ENCODE measurements at places on chromosomes 2 and 18.

DNA sequence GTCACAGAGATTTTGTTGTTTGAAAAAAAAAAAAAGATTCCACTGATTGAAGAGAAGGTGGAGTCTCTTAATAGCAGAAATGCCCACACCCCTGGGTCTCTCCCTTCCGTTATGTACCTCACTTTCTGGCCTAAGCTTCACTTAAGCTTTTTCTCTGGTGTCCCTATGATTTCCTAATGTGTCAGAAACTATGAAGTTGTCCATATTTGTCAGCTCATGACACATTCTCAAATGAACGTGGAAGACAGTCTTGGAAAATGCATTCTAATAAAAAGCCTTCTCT is 5.4 kb upstream of the MALL start:
- no peaks in the 10 kb centered on the region for H3K4me1 ChIP-seq
- H3K4me3 ChIP-seq = no peak overlapping the region
- no peak for DNase-seq
- no peak overlapping the region for H3K27ac ChIP-seq
- no peaks in the 10 kb centered on the region for H3K36me3 ChIP-seq

GRCh38 chr2:30655660-30656059 is 151.6 kb downstream of the CAPN13 start:
- H3K4me3 ChIP-seq = no peak overlapping the region
- no peaks in the 10 kb centered on the region for H3K4me1 ChIP-seq
- no peak overlapping the region for H3K27ac ChIP-seq
- no peak for DNase-seq
- no peaks in the 10 kb centered on the region for H3K36me3 ChIP-seq

DNA sequence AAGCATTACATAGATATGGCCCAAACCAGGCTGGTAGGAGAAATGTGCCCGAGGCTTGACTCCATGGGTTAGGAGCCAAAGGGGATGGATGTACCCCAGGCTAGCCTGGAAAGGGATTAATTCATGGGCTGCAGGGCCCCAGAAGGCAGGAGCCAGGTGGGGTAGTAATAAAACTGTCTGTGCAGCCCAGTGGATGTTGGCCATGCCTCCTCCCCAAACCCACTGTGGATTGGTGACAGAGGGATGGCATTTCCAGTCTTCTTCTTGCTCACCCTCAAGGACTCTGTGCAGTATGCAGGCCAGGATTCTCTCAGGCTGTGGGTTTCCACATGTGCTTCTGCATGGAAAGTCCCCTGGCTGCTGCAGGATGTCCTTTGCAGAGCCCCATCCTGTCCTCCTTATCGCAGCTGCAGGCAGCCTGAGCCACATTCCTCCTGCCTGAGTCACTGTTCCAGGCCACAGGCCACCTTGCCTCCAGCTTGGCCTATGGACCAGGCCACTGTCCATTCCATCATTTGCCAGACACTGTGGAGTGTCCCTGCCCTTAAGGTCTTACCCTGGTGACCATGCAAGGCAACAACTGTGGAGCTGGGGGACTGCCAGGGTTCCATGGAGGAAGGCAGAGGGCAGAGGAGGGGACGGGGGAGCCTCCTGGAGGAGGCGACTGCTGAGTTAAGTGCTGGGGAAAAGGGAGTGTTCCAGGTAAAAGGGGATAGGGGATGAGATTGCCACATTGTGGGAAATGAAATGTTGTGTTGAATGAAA is 38.9 kb downstream of the INO80C start:
- no peak overlapping the region for H3K4me3 ChIP-seq

DNA sequence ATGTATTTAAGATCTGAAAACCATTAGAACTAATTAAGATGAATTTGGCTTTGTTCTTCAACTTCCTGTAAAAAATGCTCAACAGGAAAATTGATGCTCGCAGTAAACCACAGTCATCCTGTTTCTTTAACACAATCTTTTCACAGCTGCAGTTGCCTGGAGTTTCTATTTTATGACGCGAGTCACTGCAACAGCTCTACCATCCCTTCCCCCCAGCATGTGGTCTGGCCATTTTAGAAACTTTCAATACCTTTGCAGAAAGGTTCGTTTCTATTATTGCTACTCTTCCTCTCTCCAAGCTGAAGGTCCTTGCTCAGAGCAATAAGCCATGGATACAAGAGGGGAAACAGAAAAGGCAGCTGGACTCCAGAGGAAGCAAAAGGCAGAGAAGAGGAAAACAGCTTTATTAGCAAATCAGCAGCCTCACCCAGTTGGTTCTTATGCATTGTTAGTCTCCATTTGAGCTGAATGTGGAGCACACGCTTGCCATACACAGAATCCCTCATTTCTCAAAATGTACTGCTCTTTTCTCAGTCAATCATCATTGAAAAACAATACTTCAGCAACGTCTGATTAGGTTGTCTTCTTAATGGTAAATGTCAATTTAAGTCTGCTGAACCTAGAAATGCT is 3.9 kb downstream of the WIPF1 start:
- DNase-seq = peak; percentile 77
- peaks cover 4% of the 10 kb centered on the region for H3K36me3 ChIP-seq
- peak overlapping the region; percentile 89 for H3K27ac ChIP-seq

DNA sequence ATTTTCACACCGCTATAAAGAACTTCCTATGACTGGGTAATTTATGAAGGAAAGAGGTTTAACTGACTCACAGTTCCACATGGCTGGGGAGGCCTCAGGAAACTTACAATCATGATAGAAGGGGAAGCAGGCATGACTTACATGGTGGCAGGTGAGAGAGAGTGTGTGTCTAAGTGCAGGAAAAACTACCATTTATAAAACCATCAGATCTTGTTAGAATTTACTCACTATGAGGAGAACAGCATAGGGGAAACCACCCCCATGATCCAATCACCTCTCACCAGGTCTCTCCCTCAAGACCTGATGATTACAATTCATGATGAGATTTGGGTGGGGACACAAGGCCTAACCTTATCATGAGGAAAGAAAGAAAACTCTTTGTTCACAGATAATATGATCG is 174.6 kb downstream of the SRBD1 start:
- no peak for DNase-seq
- H3K27me3 ChIP-seq = no peaks in the 10 kb centered on the region
- no peak overlapping the region for H3K4me3 ChIP-seq
- H3K36me3 ChIP-seq = no peaks in the 10 kb centered on the region
- no peaks in the 10 kb centered on the region for H3K4me1 ChIP-seq

- no peaks in the 10 kb centered on the region for H3K27me3 ChIP-seq
- DNase-seq = no peak
- H3K4me3 ChIP-seq = no peak overlapping the region
- H3K27ac ChIP-seq = no peak overlapping the region
Observed at GRCh38 chr2:190121971-190122370, 59.4 kb upstream of the MSTN start.

DNA sequence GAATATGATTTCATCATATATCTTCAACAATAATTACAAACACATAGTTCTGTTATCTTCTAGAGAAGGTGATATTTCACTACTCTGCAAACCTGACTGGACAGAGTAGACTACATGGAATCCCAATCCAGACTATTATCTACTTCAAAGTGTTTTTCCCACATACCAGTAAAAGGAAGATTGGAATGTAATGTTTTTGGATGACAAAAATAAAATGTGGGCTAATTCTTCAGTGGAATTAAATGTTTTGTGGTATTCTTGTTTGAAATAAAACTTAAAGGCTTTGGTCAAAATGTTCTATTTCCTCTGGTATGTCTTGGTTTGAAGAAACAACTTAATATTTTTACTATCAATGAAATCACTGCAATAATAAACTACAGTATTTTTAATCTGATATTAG is 22.1 kb downstream of the COL5A2 start:
- no peaks in the 10 kb centered on the region for H3K27me3 ChIP-seq
- H3K36me3 ChIP-seq = no peaks in the 10 kb centered on the region
- H3K4me1 ChIP-seq = no peaks in the 10 kb centered on the region
- no peak overlapping the region for H3K27ac ChIP-seq

DNA sequence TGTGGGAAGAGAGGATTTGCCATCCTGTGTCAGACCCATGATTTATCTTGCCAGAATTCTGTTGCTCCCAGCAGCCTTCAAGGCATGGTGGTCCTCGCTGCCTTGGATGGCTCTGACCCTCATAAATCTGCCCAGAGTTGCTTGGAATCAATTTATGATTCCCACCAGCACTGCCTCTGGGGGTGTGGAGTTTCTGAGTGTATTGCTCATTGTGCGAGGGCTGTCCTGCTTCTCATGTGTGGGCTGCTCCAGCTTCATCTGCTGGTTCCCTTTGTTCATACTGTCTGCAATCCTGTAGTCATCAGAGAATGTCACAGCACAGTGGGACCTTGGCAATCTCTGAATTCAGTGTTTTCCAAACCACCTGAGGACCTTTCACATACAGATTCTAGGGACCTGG is 139.8 kb downstream of the CLIP4 start:
- no peak for DNase-seq
- H3K27ac ChIP-seq = no peak overlapping the region
- peaks cover 14% of the 10 kb centered on the region for H3K27me3 ChIP-seq

DNA sequence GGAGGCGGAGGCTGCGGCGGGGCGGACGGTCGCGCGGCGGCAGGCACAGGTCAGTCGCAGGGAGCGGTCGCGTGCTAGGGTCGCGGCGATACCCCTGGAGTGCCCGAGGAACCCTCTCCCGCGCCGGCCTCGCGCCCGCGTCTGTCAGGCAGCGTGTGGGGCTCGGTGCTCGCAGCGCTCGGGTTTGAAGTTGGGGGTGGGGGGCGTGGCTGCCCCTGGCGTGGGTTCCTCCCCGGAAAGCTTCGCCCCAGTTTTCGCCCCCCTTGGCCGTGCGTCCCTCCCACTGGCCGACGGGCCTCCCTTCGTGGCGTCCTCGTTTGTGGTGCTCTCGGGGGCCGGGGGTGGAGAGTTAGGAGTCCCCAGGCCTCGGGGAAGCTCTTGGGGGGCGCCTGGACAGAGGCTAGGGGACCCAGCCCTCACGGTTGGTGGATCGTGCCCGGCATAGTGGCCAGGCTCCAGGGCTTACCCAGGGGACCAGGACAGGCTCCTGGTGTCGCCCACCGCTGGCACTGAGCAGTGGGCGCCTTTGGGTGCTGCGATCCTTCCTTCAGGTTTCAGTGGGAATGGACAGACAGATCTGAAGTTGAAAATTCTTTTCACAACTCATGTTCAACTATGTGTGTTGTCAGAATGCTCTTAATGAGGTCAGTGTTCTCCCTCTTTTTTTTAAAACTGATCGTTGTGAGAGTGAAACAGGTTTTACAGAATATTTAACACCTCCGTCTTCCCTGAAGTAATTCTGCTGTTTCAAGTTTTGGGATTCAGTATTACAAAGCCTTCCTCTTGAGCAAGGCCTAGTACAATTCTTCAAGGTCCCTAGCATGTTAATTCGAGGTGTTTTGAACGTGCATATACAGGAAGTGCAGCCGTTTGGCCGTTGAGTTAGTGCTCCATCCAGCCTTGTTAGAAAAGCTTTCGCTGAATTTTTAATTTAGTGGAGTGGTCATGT is 604 bp downstream of the RALBP1 start:
- H3K36me3 ChIP-seq = peaks cover 2% of the 10 kb centered on the region
- peak; percentile 39 for DNase-seq
- H3K27ac ChIP-seq = peak overlapping the region; percentile 71
- H3K4me3 ChIP-seq = peak overlapping the region; percentile 68
- peaks cover 21% of the 10 kb centered on the region for H3K4me1 ChIP-seq
- H3K27me3 ChIP-seq = peaks cover 9% of the 10 kb centered on the region

- no peaks in the 10 kb centered on the region for H3K36me3 ChIP-seq
- no peak overlapping the region for H3K27ac ChIP-seq
- no peaks in the 10 kb centered on the region for H3K27me3 ChIP-seq
Observed at GRCh38 chr2:143503280-143503679, 374.1 kb downstream of the ARHGAP15 start.

- H3K27ac ChIP-seq = no peak overlapping the region
- no peaks in the 10 kb centered on the region for H3K36me3 ChIP-seq
- peaks cover 2% of the 10 kb centered on the region for H3K27me3 ChIP-seq
- H3K4me1 ChIP-seq = peaks cover 36% of the 10 kb centered on the region
Observed at GRCh38 chr18:13455960-13456481, 237.5 kb downstream of the LDLRAD4 start.

- DNase-seq = no peak
- H3K4me1 ChIP-seq = no peaks in the 10 kb centered on the region
- H3K36me3 ChIP-seq = no peaks in the 10 kb centered on the region
- no peak overlapping the region for H3K4me3 ChIP-seq
- no peaks in the 10 kb centered on the region for H3K27me3 ChIP-seq
Observed at GRCh38 chr2:96647681-96648080, 5.1 kb downstream of the FER1L5 start.

DNA sequence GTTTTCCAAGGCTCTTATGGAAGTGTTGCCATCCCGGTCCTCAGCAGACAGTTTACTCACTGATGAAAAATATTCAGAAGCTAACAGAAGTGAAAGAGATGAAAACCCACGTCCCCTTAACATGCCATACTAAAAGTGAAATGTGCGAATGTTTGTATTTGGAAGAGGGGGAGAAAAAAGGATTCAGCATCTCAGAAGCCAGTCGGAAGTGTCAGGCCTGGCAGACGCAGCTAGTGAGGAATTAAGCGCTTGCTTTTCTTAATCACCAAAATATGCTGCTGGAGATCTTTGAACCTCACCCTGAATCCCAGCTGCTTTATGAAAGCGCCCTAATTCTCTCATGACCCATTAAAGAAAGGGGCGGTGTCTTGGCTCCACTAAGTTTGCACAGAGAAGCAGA is 653.7 kb downstream of the DCDC2C start:
- no peaks in the 10 kb centered on the region for H3K36me3 ChIP-seq
- no peaks in the 10 kb centered on the region for H3K27me3 ChIP-seq
- no peak overlapping the region for H3K27ac ChIP-seq

Data from T-cell (primary cell).